ENCODE measurements at places on chromosomes 16 and 17.
A peak's percentile ranks its signal among the peaks of the same experiment; 100 is the strongest.

DNA sequence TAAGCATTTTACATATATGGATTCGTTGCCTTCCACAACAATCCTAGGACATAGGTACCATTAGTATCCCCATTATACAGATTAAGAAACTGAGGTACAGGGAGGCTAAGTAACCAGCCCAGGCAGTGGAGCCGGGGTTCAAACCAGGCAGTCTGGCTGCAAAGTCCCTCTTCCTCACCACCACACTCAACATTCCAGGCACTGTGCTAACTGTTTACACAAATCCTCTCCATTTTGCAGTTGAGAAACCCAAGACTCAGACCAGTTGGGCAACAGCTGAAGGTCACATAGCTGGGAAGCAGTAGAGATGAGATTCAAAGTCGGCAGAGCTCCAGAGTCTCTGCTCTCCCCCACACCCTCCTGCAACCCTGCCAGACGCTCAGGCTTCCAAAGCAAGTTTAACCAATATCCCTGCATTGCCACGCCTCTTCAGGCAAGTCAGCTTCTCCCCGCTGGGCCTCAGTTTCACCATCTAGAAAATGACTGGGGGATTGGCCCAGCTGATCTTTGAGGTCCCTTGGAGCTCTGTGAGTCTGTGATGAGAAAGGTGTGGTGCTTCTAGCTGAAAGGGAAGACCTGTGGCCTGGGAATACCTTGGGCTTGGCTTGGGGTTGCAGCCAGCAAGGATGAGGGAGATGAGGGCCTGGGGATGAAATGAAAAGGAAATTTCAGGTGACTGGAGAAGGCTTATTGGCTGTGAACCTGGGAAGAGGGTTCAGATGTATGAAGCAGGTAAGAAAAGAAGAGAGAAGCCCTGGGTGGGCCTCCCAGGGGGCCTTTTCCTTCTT, 14.0 kb downstream of the CCR7 start:
- DNase-seq: peak; percentile 100

DNA sequence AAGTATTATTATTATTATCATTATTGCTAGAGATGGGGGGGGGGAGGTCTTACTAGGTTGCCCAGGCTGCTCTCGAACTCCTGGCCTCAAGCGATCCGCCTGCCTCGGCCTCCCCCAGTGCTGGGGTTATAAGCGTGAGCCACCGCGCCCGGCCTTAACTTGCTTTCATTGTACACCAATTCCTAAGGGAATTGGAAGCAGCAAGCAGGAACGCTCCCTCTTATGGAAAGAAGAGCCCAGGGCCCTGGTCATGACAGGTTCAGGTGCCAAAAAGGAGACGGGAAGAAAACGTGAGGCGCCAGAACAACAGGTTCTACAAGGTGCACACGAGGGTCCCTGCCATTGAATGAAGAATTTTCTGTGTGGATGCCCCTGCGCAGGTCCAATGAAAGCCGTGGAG, 540 bp upstream of the RPL38 start:
- no peak for DNase-seq

- DNase-seq: no peak
Measured at GRCh38 chr17:44023545-44024270, 8.9 kb upstream of the TMEM101 start.

DNA sequence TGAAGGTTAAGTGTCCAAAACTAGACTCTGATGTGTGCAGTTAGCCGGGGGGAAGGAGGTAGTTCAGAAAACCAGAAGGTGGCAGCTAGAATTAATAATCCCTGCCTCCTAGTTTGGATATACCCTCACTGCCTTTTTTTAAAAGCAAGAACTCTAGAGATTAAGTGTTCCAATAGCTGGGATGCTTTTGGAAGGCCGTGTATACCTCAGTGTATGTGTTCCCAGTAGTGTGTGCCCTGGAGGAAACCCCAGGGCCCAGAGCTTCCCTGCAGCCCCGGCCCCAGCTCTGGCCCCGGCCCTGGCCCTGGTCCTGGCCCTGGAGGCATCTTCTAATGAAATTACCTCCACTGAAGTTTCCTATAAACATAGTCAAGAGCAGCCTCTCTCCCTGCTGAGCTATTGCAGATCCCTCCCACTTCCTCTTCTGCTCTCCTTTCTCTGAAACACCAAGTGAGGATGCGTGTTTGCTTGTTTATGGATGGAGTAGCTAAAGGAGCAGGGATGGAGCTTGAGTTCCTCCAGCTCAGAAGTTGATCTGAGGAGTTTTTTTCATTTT, 130.7 kb downstream of the PRKCA start:
- no peak for DNase-seq

- peak; percentile 60 for DNase-seq
Measured at GRCh38 chr16:30651124-30652004, 604 bp downstream of the PRR14 start.

GRCh38 chr17:56978441-56979090, 635 bp downstream of the SCPEP1 start:
- peak; percentile 16 for DNase-seq

- DNase-seq: no peak
Measured at GRCh38 chr16:28930652-28931051, 1.1 kb upstream of the CD19 start.
